ENCODE measurements at places on chromosomes 6 and 20. TPM values are rescaled to one million over a fixed set of nuclear protein-coding genes. Genes with fewer than 3 reads are reported as not detected.
A peak's percentile ranks its signal among the peaks of the same experiment; 100 is the strongest.

- H3K27me3 ChIP-seq = no peaks in the 10 kb centered on the region
- no peak for DNase-seq
- no peaks in the 10 kb centered on the region for H3K36me3 ChIP-seq
- H3K4me1 ChIP-seq = no peaks in the 10 kb centered on the region
- no peak overlapping the region for H3K4me3 ChIP-seq
Observed at GRCh38 chr20:1422753-1423152, 29.9 kb upstream of the FKBP1A start.

DNA sequence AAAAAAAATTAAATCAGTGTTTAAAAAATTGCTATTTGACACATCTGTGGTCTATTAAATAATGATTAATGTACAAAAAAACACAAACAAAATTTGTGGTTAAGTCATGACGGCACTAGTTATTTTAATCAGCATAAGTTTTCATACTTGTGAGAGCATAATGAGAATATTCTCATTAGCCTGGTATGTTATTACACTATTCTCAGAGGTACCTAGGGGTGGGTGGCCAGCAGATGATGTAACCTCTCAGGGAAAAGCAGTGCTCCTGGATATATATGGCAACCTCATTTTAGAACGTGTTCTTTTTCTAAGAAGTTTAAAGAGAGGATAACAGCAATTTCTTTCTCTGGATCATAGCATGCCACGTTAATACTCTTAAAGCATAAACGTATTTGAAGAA, 109.2 kb downstream of the GJA1 start:
- H3K36me3 ChIP-seq = no peaks in the 10 kb centered on the region
- H3K27me3 ChIP-seq = no peaks in the 10 kb centered on the region
- H3K4me3 ChIP-seq = no peak overlapping the region
- no peaks in the 10 kb centered on the region for H3K4me1 ChIP-seq
- no peak overlapping the region for H3K27ac ChIP-seq
- no peak for DNase-seq

- H3K4me1 ChIP-seq = peaks cover 18% of the 10 kb centered on the region
- H3K4me3 ChIP-seq = no peak overlapping the region
- H3K27ac ChIP-seq = no peak overlapping the region
Observed at GRCh38 chr6:44062771-44063560, 64.3 kb downstream of the MRPL14 start.

GRCh38 chr6:35718911-35719381, 17.9 kb upstream of the ARMC12 start:
- H3K4me3 ChIP-seq = no peak overlapping the region
- peaks cover 58% of the 10 kb centered on the region for H3K4me1 ChIP-seq
- H3K36me3 ChIP-seq = no peaks in the 10 kb centered on the region
- H3K27ac ChIP-seq = peak overlapping the region; percentile 67
- DNase-seq = no peak

- H3K27me3 ChIP-seq = no peaks in the 10 kb centered on the region
- no peak overlapping the region for H3K27ac ChIP-seq
- DNase-seq = no peak
- H3K4me3 ChIP-seq = no peak overlapping the region
Observed at GRCh38 chr20:8862092-8862491, 206.8 kb upstream of the PLCB4 start.

DNA sequence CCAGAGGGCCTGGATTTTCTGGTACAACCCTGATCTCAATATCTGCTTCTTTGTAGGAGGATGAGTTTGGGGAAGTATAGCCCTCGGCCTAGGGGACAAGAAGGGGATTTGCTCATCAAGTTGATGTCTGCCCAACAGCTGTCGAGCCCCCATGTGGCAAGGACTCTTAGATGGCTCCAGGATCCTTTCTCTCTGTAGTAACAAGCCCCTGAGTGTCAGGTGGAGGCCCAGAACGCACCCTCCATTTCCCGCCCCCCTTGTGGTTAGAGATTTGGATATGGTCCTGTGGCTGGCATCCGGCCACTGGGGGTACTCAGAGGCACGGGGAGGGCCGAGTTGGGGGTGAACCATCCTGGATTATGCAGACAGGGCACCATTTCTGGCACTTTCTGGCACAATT, 50.1 kb downstream of the CTCFL start:
- H3K4me1 ChIP-seq = no peaks in the 10 kb centered on the region
- no peaks in the 10 kb centered on the region for H3K27me3 ChIP-seq
- DNase-seq = no peak
- H3K36me3 ChIP-seq = no peaks in the 10 kb centered on the region
- no peak overlapping the region for H3K4me3 ChIP-seq
- H3K27ac ChIP-seq = no peak overlapping the region

CFAP61 gene
- 1.6 TPM for polyA plus RNA-seq

Data from adrenal gland (tissue), 19 donors.